Frontal cortex (tissue), 4 donors: ENCODE measurements at places on chromosomes 3 and 15. TPM values are rescaled to one million over a fixed set of nuclear protein-coding genes. Genes with fewer than 3 reads are reported as not detected.

DNA sequence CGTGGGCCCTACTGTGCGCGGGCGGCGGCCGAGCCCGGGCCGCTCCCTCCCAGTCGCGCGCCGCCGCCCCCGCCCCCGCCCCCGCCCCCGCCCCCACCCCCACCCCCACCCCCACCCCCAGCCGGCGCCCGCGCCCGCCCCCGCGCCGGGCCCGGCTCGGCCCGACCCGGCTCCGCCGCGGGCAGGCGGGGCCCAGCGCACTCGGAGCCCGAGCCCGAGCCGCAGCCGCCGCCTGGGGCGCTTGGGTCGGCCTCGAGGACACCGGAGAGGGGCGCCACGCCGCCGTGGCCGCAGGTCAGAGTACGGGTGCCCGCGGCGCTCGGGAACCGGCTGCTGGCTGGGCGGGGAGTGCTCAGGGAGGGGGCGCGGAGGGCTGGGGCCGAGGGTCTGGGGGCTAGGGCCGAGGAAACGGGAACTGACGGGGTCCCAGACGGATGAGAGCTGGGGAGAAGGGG lies 1.1 kb upstream of the PPARG start:
- peak; percentile 50 for DNase-seq

DNA sequence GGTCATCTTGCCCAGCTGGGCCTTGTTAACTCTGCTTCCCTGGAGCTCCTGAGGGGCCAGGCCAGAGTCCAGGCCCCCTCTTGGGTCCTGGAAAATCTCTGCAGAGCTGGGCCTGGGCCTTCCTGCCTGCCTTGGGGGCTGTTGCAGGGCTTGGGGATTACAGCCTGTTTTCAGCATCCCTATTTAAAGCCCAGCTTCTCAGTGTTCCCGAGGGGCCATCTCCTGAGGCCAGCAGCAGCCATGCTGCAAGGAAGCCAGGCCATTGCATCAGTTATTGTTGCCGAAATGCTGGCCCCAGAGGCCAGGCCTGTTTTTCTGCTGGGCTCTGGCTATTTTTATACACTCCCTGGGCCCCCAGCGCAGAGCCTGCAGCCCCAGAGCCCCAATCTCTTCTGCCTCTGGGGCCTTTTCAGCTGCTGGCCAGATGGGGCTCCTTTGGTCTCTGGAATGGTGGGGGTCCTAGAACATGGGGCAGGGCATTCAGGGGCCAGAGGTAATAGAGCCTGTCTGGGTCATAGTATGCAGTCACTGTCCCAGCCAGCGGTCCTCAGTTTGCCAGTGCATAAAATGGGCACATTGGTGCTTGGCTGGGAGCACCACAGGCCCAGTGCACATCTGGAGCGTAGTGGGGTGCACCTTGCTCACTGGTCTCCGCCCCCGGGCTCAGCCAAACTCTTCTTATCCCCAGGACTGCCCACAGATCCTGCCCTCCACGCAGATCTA lies 28.5 kb downstream of the PLXNA1 start:
- DNase-seq: no peak

- no peak for DNase-seq
Measured at GRCh38 chr3:66618066-66618465, 117.2 kb upstream of the LRIG1 start.

DNA sequence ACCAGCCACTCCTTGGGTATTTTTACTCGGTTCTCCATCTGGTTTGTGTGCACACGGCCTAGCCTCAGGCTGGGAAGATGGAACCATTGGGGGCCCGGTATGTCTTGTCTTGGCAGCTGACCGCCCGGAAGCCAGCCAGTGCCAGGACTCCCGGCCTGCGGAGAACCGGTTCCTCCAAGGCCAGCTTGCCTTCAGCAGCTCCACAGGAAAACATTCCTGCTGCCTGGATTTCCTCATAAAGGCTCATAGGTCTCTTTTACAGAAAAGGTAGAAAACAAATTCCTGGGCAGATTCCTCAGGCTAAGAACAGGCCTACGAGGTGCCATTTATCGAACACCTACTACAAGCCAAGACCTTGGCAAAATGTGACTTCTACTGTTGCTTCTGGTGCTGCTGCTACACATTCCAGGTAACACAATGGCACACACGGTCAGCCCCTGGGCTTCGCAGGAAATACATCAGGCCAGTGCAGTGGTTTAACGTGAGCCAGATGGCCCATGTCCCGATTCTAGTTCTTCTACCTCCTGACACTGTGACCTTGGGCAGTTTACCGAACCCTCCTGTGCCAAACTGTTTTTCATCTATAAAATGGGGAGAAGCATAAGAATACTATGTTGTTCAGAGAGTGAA lies 141.8 kb downstream of the OPA1 start:
- DNase-seq: no peak

GRCh38 chr3:61078048-61078752 lies 173.1 kb downstream of the FHIT start:
- no peak for DNase-seq

GRCh38 chr3:10949197-10949596 lies 43.4 kb upstream of the SLC6A1 start:
- peak; percentile 39 for DNase-seq

GRCh38 chr3:197183582-197183981 lies 114.8 kb downstream of the DLG1 start:
- no peak for DNase-seq

Gene KLF13
- total RNA-seq: 45.2 TPM

Gene TMEM207
- not detected for total RNA-seq

Gene C3orf62
- 6.5 TPM for total RNA-seq

Gene ZNF620
- total RNA-seq: 13.9 TPM

Gene DZIP1L
- 4.5 TPM for total RNA-seq

Gene POLQ
- 1.2 TPM for total RNA-seq

Gene KCNMB3
- total RNA-seq: 2.0 TPM

Gene SH3GL3
- 187 TPM for total RNA-seq

Gene PTH1R
- total RNA-seq: 2.0 TPM
